Naive thymus-derived CD4-positive, alpha-beta T cell (primary cell): ENCODE measurements at places on chromosomes 6 and 20. TPM values are rescaled to one million over a fixed set of nuclear protein-coding genes. Genes with fewer than 3 reads are reported as not detected.

Gene ADGRB3
- total RNA-seq = not detected

Gene CHMP4B
- total RNA-seq = 80.8 and 88.3 TPM in 2 replicates

Gene HSPA1L
- 3.3 TPM for total RNA-seq

Gene RGS19
- 93.4 and 99.3 TPM in 2 replicates for total RNA-seq

Gene SPINT4
- total RNA-seq = not detected

Gene KCNS1
- not detected for total RNA-seq
